ENCODE measurements at places on chromosomes 1 and 21.

GRCh38 chr1:58901008-58901407 lies 117.2 kb upstream of the JUN start:
- DNase-seq: no peak

- DNase-seq: no peak
Measured at GRCh38 chr1:55472784-55473183, 257.6 kb upstream of the USP24 start.

DNA sequence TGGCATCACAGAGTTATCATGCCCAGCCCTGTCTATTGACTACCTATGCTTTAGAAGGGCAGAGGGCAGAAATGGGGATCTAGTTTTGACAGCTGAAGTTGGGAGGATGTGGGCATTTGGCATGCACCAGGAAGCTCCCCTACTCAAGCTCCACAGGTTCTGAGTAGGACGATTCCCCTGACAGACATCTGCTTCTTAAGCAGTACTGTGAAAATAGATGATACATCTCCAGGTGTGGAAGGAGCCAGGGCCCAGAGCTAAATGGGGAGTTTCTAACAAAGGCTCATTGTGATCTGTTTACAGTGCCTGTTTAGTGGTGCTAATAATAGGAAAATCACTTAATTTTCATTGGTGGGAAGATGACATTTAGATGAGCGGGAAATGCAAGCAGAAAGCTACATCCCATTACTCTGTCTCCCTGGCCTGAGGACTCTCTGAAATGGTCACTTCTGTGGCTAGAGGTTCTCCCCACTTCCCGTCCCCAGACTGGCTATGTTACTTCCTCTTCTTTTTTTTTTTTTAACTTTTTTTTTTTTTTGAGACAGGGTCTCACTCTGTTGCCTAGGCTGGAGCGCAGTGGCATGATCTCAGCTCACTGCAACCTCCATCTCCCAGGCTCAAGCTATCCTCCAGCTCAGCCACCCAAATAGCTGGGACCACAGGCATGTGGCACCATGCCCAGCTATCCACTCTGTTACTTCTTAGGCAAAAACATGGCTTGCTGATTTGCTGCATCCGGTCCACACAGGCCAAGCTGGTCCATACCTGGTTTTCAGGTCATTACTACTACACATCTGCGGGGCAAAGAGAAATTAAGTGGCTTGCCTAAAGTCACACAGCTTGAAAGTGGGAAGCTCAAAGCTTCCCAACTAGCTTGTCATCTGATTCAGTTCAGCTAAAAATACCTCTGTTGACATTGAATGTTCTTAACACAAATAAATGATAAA lies 23.2 kb upstream of the CNIH3 start:
- DNase-seq: no peak

- no peak for DNase-seq
Measured at GRCh38 chr1:182699393-182700350, 15.3 kb upstream of the RGS8 start.

DNA sequence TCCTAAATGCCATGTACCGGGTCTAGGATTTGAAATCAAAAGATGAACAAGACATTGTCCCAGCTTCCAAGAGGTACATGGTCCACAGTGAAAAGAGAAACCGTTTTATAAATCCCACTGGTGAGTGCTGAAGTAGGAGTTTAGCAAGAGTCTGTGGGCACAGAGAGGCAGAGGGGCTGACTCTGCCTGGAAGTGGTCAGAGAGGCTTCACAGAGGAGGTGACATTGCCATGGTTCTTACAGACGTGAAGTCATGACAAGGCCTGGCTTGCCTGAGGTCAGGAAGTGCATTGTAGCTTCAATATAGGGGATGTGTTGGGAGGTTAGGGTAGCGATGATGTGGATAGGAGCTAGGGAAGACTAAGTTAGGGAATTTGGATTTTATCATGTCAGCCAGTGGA lies 28.4 kb downstream of the MAPKAPK2 start:
- no peak for DNase-seq

DNA sequence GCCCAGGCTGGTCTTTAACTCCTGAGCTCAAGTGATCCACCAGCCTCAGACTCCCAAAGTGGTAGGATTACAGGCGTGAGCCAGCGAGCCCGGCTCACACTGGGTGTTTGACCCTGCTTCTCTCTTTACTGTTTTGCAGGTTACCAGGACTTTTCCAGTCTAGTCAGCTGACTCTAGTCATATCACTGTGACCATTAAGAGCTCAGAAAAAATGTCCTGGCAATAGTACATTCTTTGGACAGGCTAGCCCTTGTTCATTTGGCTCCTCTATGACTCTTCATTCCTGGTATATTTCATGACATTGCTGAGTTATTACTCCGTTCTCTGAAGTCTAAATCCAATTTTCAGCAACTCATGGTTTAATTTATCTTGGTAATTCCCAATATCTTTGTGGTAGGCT lies 8.0 kb upstream of the CA6 start:
- no peak for DNase-seq

DNA sequence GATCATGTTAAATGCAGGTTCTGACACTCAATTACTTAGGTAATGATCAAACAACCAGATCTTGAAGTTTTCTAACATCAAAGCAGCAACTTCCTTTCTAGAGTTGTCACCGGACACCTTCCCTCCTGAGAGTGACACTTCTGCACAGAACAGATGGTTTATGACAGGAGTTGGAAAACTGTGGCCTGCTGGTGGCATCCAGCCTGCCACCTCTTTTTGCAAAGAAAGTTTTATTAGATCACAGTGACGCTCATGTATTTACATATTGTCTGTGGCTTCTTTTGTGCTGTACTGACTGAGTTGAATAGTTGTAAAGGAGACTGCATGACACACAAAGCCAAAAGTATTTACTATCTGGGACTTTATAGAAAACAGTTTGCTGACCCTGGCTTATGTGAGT lies 28.3 kb downstream of the DDR2 start:
- no peak for DNase-seq

DNA sequence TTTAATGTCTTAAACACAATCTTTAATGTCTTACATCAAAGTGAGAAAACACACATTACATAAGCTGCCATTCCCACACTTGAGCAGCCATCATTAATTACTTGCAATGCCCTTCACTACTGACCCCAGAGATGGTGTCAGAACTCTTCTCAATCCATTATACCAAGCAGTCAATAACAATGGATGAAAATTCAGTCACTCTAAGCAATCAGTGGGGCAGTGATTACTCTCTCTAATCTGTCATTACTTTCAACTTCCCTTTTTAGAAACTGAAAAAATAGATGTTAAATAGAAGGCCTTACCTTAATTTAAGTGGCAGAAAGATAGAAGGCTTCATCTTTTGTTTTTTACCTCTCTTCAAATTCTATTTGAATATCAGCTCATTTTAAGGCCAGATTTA lies 9.7 kb upstream of the FRRS1 start:
- DNase-seq: no peak

DNA sequence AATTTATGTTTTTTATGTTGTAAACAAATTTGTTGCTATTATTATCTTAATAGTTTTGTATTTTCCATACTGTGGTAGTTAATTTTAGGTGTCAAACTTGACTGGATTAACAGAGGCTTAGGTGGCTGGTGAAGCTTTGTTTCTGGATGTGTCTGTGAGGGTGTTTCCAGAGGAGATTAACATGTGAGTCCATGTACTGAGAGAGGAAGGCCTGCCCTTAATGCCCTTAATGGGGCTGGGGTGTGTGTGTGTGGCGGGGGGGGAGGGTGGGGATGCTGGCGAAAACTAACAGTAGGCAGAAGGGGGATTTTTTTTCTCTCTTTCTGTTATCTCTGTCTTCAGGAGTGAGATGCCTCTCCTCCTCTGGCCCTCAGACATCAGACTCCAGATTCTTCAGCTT lies 1.9 kb downstream of the OR14A16 start:
- DNase-seq: no peak

DNA sequence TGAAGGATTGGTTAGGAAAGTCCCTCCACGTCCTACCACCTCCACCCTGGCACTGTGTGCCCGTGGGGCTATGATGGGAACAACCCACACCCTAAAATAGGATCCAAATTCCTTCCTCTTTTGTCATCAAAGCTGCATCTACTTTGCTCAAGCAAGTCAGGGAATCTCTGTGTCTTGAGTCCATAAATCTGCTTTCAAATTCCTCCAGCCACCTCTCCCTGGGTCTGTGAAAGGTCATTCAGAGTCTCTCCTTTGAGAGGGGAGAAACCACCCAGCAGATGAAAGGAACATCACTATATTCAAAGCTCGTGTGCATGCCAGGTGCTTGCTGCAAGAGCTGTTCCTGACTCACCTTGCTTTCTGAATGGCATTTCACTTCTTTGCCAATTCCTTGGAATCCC lies 243.6 kb downstream of the TM2D1 start:
- DNase-seq: no peak

DNA sequence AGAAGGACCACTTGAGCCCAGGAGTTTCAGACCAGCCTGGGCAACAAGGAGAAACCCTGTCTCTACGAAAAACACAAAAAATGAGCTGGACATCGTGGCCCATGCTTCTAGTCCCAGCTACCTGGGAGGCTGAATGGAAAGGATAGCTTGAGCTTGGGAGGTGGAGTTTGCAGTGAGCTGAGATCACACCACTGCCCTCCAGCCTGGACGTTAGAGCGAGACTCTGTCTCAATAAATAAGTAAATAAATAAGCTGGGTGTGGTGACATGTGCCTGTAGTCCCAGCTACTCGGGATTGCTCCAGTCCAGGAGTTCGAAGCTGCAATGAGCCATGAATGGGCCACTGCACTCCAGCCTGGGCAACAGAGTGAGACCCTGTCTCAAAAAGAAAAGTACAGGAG lies 3.6 kb downstream of the AKR1A1 start:
- DNase-seq: no peak

GRCh38 chr21:41953831-41954653 lies at the start of gene C2CD2:
TSS of gene C2CD2 (minus strand) at chr21:41954018. CDS start at chr21:41953648, 370 bp downstream.
- peak; percentile 84 for DNase-seq
